ENCODE measurements at places on chromosomes 3 and 15. TPM values are rescaled to one million over a fixed set of nuclear protein-coding genes. Genes with fewer than 3 reads are reported as not detected.

DNA sequence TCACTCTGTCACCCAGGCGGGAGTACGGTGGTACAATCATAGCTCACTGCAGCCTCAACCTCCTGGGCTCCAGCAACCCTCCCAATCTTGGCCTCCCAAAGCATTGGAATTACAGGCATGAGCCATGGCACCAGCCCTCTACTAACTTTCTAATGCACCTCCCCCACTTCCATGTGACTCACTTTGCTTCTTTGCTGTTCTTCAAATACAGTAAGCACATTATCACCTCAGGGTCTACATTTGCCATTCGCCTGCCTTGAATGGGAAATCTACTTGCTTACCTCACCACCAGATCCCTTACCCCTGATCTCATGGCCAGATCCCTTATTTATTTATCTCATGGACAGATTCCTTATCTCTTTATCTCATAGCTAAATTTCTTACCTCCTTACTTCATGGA lies 235.3 kb downstream of the KCNMB2 start:
- no peak for DNase-seq

The PDZRN3 gene
- total RNA-seq: 35.6 TPM

DNA sequence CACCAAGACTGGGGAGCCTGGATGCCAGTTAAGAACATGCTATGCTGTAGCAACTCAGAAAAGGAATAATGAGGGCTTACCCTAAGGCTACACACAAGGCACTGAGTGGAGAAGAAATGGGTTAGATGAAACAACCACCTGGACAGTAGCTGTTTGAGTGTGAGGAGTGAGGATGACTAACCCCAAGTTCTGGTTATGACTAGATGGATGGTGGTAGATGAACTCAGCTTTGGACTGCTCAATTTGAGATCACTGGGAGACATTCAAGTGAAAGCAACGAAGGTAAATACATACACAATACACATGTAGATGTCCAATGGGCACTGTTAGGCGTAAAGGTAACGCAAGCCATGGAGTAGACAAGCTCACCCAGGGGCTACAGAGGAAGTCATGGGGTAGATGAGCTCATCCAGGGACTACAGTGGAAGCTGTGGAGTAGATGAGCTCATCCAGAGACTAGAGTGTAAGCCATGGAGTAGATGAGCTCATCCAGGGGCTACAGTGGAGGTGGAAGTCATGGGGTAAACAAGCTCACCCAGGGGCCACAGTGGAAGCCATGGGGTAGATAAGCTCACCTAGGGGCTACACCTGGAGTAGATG lies 98.3 kb downstream of the ANO10 start:
- DNase-seq: no peak

- peak; percentile 9 for DNase-seq
Observed at GRCh38 chr15:93614386-93615104, 525.5 kb upstream of the RGMA start.

The MITF gene
- total RNA-seq: 28.8 TPM

DNA sequence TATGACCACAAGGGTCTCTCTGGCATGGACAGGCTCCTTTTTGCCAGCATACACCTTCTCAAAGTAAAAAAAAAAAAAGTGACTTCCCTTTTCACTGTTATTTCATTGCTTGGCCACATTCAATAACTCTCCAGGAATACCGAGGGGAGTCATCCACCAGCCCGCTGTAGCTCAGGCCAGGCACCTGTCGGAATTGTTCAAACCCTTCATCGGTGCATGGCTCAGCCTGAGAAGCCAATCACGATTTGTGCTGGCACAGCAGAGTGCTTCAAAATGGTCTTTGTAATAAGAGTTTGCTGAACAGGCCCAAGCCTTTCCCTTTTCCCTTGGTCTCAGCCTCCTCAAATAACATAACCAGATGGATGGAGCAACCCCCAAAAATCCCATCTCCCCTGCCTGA lies 145.4 kb downstream of the PDZRN3 start:
- no peak for DNase-seq

- no peak for DNase-seq
Observed at GRCh38 chr3:180063783-180064182, 27.0 kb upstream of the PEX5L start.

- no peak for DNase-seq
Observed at GRCh38 chr3:41651718-41652117, 310.2 kb downstream of the ULK4 start.

DNA sequence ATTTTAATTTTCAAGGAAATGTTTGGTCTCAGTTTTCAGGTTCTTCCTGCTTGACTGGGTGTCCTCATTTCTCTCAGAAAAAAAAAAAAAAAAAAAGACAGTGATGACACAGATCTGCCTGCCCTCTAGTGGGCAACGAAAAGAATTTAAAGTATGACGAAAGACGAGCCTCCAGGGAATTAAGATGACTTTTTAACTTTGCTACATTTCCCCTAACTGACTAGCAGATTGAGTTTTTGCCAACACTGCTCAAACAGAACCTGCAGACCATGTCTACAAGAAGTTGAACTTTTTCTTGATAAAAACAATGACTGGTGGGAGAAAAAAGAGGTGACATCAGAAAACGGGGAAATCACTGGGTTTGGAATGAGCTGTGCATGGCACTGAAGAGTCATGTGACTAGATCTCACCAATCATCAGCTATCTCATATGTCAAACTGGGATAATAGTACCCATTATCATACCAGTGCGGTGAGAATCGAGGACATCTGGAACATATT lies 40.8 kb downstream of the EOMES start:
- DNase-seq: peak; percentile 83

The SKOR1 gene
- 0.31 TPM for total RNA-seq

DNA sequence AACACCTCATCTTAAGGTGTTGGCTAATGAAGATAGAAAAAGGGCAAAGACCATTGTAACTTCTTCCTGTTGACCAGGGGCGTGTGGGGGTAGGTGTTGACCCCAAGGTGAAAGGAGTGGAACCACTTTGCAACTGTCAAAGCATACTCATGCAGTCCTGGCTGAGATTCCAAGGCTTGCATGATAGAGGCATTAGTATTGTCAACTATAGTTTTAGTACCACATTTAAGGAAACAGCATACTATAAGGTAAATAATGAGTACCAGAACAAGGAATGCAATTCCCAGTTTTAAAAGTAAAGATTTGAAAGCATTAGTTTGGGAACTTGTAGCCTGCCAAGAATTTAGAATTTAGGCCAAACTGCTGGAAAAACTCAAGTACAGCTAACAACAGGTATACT lies 27.8 kb upstream of the ADGRG7 start:
- no peak for DNase-seq

The SENP8 gene
- 4.7 TPM for total RNA-seq

GRCh38 chr3:159749406-159749805 lies 239.2 kb upstream of the IL12A start:
- no peak for DNase-seq

DNA sequence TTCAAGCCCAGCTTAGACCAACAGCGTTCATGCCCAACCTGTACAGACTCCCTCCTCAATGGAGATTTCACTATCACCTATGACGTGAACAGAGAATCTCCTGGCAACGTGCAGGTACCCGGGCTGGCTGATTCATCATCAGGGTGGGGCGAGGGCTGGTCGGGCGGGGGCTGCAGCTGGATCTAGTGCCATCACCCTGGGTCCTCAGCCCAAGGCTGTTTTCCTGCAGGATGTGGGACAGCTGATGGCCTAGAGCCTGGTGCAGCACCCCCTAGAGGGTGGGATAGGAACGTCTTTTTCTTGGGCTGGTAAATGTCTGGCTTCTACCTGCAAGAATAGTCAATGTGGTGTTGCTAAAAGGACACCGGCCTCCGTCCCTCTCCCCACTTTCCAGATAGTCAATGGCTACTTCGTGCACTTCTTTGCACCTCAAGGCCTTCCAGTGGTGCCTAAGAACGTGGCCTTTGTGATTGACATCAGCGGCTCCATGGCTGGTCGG lies 4.4 kb downstream of the ITIH3 start:
- no peak for DNase-seq

DNA sequence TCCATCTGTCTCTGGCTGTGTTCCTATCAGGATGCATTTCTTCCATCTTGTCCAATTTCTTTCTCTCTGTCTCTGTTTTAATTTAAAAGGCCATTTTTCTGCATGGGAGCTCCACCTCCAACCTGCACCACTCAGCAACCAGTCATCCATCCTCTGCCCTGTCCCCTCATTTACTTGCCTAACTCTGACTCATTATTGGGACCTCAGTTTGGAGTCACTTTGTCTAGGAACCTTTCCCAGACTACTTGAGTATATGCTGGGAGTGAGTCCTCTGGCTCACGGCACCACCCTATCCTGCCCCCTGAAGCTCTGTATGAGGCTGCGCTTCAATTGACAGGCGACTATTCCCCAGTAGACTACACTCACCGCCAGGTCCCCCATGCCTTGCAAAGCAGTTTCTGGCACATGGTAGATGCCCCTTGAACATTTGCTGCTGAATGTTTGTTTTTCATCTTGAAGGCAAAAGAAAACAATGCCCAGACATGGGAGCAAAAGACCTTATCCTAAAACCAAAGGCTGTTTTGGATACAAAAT lies 513.3 kb upstream of the CFAP20DC start:
- DNase-seq: no peak

DNA sequence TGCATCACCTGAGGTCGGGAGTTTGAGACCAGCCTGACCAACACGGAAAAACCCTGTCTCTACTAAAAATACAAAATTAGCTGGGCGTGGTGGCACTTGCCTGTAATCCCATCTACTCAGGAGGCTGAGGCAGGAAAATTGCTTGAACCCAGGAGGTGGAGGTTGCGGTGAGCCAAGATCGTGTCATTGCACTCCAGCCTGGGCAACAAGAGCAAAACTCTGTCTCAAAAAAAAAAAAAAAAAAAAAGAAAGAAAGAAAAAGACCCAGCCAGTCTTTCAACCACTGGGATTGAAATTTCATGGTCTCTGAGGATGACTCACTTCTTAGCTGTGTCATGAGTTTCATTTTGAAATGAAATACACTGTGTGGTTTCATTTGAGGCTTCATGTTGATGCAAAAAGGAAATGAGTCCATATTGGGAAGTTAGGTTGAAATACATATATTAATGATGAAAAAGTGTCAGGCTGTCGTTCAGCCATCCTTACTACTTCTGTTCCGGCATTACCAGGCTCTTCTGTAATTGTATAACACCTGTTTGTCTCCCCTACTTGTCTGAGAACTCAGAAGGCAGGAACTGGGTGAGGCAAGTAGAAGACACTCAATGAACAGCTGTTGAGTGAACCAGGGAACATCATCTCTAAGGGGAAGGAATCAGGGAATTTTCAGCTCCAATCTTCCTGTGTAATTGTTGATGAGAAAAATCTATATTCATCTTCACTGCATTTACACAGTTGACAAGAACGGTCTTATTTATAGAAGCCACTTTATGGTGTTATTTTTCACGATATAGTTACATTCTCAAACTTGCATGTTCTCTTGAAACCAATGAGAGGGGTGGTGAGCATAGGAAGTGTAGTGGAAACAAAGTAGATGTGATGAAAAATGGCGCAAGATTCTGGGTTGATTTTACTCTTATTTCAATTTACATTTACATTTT lies 87.4 kb downstream of the NFKBIZ start:
- DNase-seq: peak; percentile 32

The CCDC66 gene
- 28.5 TPM for total RNA-seq

GRCh38 chr15:37109168-37109871 lies 9.0 kb upstream of the MEIS2 start:
- DNase-seq: peak; percentile 56

The MUC20 gene
- 11.5 TPM for total RNA-seq

- no peak for DNase-seq
Observed at GRCh38 chr15:63752979-63753378, 80.8 kb downstream of the HERC1 start.

The COL6A6 gene
- 61.2 TPM for total RNA-seq

DNA sequence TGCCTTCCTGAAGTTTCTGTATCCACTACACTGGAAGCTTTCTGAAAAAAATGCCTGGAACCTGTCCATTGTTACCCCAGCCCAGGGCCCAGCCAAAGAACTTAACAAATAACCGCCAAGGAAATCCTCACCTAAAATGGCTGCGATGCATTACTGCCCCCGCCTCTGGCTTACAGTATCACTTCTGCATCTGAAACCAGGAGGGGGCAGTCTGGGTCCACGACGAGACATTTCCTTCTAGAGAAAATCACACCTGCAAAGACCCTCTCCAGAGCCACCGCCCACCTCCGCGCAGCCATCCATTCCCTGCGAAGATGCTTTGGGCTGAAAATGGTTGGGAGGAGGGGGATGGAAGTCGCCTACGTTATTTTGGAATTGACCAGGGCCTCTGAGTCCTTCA lies 22.4 kb upstream of the CELF6 start:
- DNase-seq: peak; percentile 13

GRCh38 chr3:2847062-2847841 lies 262.9 kb downstream of the IL5RA start:
- no peak for DNase-seq

DNA sequence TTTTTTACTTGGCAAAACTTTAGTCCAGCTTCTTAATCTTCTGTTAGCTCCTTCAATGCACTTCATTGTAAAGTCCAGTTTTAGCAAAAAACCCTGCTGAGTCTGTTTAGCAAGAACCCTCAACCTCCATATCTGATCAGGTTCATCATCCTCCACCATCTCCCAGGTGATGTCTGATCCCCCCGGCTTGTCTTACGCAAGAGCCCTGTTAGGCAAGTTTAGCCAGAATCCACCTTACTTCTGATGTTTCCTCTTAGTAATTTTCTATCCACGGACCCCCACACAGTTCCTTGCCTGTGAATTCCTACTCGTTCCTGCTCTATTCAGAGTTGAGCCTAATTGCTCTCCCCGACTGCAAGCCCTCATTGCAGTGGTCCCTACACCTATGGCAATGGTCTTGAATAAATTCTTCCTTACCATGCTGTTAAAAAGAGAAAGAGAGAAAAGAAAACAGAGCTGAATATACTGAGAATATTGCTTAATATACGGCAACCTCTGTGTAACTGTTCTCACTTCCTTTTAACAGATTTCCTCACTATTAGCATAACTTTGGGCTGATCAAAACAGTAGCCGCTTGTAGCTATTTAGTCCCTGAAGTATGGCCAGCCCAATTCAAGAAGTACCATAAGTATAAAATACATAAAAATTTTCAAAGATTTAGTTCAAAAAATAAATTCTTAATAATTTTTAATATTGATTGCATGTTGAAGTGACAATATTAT lies 78.7 kb upstream of the MME start:
- DNase-seq: no peak

The QARS1 gene
- total RNA-seq: 301 TPM

GRCh38 chr15:60471314-60471713 lies 7.6 kb downstream of the ICE2 start:
- DNase-seq: no peak

GRCh38 chr15:47432826-47433225 lies 284.5 kb upstream of the SEMA6D start:
- no peak for DNase-seq

DNA sequence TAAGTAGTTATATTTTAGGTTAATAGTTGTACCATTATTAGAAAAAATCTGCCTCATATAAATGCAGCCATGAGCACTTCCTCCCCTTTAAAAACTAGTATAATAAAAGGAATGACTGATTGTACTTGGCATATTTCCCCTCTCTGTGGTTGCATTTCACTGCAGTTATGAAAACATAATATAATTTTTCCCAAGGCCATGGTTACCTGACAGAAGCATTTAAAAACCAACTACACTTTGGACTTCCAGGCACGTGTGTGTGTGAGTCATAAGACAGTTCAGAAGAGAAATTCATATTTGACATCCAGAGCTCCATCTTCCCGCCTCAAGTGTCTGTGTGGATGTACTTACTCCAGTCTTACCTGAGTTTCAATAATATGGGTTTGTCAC lies 828.2 kb upstream of the CFAP20DC start:
- no peak for DNase-seq

The XCR1 gene
- total RNA-seq: not detected

The NANOGP8 gene
- total RNA-seq: not detected

The EEFSEC gene
- total RNA-seq: 11.3 TPM

GRCh38 chr15:50886611-50887345 lies 21.7 kb upstream of the AP4E1 start:
- DNase-seq: no peak
